NCI-H1436 treated with DMSO at 0.1 percent for 48 hours (cell line): ENCODE measurements at places on chromosomes 13 and 19.

DNA sequence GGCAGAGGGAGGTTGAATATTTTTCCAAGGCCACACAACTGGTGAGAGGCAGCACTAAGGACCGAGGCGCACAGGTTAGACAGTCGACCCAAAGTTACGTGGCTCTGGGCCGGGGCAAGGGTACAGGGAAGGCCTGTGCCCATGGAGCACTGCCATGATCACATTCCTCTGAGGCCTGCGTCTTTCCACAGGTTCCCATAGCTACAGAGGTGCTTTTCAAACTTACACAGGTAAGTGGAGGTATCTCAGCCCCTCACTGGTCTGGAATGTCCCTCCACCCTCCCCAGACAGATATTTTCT is 814 bp downstream of the ZNF211 start:
- DNase-seq = no peak

DNA sequence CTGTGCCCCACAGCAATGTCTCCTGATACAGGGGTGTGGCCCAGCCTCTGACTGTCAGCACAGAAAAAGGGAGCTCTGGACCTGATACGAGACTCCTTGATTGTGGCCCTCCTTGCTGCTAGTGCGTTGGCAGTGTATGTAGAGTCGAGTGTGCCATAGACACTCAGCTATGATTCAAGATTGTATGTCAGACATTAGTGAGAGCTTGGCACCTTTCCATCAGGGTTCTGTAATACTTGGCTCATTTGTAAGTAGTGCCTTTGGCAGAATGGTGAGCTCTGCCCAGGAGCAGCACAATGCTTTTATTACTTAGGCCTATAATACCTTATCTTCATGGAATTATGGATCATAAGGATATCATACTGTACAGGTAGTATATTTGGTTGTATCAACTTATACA is 83.4 kb downstream of the ATP8A2 start:
- DNase-seq = no peak

DNA sequence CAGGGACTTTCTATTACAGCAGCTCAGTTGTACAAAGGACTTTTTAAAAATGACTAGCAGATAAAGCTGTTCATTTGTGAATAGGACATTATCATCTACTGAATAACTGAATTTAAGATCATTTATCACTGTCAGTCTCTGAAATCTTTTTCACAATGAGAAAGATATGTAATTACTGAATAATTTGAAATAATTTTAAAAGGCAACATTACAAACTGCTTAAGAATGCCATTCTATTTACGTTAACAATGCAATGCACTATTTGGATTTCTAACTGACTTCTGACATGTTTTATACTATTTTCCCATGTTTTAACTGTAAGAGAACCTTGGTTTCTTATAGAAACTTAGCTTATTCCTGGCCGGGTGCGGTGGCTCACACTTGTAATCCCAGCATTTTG is 2033.0 kb upstream of the PCDH20 start:
- no peak for DNase-seq

DNA sequence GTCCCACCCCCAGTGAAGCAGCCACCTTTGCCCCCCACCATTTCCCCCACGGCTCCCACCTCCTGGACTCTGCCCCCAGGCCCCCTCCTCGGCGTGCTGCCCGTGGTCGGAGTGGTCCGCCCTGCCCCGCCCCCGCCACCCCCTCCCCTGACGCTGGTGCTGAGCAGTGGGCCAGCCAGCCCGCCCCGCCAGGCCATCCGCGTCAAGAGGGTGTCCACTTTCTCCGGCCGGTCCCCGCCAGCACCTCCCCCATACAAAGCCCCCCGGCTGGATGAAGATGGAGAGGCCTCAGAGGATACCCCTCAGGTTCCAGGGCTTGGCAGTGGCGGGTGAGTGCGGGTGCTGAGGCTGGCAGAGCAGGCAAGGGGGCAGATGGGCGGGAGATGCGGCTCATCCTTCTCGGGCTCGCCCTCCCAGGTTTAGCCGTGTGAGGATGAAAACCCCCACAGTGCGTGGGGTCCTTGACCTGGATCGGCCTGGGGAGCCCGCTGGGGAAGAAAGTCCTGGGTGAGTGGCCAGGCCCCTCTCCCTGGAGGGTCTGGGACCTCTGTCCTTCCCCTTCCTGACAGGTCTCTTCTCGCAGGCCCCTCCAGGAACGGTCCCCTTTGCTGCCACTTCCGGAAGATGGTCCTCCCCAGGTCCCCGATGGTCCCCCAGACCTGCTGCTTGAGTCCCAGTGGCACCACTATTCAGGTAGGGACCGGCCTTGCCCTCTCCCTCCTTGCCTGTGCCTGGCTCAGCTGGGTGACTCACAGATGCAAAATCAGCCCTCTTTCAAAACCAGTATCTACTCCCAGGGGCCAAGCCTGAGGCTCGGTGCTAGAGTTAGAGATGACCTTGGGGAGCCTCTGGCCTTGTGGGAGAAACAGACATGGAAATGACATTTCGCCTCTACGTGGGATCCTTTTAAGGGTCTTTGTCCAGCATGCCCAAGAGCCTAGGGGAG is 8.8 kb downstream of the IGFLR1 start:
- DNase-seq = no peak

- DNase-seq = no peak
These were observed 12.8 kb downstream of the LYPD3 start for GRCh38 chr19:43452582-43452981.

GRCh38 chr19:44984005-44984404 is 17.3 kb upstream of the RELB start:
- no peak for DNase-seq

- DNase-seq = no peak
These were observed 12.4 kb downstream of the SNRNP70 start for GRCh38 chr19:49097453-49098288.

DNA sequence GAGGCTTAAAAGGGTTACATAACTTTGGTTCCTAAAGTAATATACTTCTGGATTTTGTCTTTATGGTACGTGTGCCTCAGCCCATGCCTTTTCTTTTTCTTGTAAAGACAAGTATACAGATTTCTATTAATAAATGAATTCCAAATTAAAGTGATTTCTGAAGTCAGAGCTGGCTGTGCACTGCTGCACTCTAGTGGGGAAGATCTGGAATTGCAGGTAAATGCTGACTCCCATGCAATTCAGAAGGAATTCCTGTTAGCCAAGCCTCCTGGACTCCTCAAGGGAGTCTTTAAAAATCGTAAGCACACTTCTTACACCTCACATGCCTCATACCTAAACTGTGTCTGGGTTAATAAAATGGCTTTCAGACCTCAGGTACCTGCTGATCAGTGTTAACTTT is 118.4 kb upstream of the SLC7A1 start:
- DNase-seq = no peak

DNA sequence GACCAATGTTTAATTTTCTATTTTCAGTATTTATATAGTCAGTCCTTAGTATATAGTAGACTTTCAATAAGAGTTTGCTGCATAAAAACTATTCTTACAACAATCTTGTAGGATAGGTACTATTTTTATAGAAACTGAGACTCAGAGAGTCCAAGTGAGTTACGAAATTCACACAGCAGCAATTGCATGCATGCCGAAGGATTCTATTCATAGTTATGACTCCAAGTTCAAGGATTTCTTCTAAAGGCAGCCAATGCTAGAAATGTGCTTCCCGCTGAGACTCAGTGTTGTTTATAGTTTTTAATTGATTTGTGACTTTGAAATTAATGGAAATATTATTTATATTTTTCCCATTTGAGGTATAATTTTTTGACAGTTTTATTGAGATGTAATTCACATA is 62.7 kb upstream of the CSNK1A1L start:
- no peak for DNase-seq
